SJCRH30 (cell line): ENCODE measurements at places on chromosomes 7 and 10. TPM values are rescaled to one million over a fixed set of nuclear protein-coding genes. Genes with fewer than 3 reads are reported as not detected.
A peak's percentile ranks its signal among the peaks of the same experiment; 100 is the strongest.

- peak overlapping the region; percentile 76 for H3K4me3 ChIP-seq
- H3K27me3 ChIP-seq = no peaks in the 10 kb centered on the region
- peak overlapping the region; percentile 65 for H3K27ac ChIP-seq
- peaks cover 6% of the 10 kb centered on the region; the same call in 1 of the 2 replicates for H3K4me1 ChIP-seq
These were observed 767 bp downstream of the EIF4EBP2 start for GRCh38 chr10:70404787-70405036.

The MMRN2 gene
- total RNA-seq = 1.6 and 1.9 TPM in 2 replicates

The ALOX5 gene
- total RNA-seq = not detected in 2 replicates

DNA sequence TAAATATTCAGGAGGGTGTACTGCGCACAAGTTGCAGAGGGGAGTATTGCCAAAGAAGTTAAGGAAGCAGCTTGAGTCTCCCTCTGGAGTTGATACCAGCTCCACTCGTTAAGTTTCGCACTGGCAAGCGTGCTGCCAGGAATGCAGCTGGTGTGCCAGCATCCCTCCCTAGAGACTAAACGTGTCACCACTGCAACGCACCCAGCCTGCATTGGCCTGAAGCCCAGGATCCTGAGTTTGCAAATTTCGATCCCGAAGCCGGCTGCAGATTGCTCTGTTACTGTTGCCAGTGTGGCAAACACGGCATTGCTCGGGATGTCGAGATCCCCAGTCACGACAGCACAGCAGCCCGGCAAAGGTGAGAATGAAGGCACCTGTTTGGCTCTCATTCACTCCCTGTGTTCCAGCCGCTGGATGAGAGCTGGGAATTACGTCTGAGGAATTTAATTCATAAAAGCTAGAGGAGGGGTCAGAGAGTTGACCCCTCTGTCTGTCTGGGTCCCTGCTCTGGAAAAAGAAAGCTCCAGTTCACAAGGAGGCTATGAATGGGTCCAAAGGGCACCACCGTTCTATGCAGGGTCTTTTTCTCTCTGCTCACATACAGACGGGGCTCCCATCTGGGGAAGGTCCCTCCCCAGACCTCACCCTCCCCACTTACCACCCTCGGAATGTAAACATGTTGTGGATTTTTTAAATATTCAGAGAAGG lies 61.0 kb downstream of the NRP1 start:
- peak; percentile 74 for DNase-seq
- no peaks in the 10 kb centered on the region; the same call in 1 of the 2 replicates for H3K36me3 ChIP-seq
- no peaks in the 10 kb centered on the region for H3K27me3 ChIP-seq
- H3K4me1 ChIP-seq = peaks cover 36% of the 10 kb centered on the region
- peak overlapping the region; percentile 36; the same call in 1 of the 2 replicates for H3K27ac ChIP-seq
- peak overlapping the region; percentile 40 for H3K4me3 ChIP-seq

The PLEKHA8 gene
- total RNA-seq = 25.4 and 26.2 TPM in 2 replicates

The PVRIG gene
- not detected in 2 replicates for total RNA-seq

DNA sequence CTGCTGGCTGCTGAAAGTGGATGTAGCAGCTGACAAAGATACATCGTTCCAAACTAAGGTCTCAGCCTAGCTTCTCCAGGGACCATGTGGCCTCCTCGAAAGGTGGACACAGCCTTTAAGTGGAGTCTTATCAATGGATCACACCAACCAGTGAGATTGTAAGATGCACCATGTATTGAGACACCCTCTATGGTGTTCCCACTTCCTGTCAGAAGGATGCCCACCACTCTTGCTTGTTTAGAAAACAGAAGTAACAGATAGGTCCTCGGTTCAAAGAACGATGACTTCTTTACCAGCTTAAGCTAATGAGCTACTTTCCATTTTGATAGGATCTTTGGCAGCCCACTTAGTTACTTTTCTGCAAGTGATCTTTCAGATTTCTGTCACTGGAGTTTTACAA lies 34.3 kb downstream of the SLC25A13 start:
- H3K4me1 ChIP-seq = no peaks in the 10 kb centered on the region
- no peak overlapping the region for H3K27ac ChIP-seq
- 0 out of 2 replicates have a peak, but pooled peaks cover 2% of the 10 kb centered on the region for H3K36me3 ChIP-seq
- no peak for DNase-seq

- peaks cover 45% of the 10 kb centered on the region for H3K4me1 ChIP-seq
- no peak overlapping the region for H3K4me3 ChIP-seq
- DNase-seq = peak; percentile 77
- H3K36me3 ChIP-seq = no peaks in the 10 kb centered on the region
These were observed 70.5 kb upstream of the COL13A1 start for GRCh38 chr10:69731184-69731583.

DNA sequence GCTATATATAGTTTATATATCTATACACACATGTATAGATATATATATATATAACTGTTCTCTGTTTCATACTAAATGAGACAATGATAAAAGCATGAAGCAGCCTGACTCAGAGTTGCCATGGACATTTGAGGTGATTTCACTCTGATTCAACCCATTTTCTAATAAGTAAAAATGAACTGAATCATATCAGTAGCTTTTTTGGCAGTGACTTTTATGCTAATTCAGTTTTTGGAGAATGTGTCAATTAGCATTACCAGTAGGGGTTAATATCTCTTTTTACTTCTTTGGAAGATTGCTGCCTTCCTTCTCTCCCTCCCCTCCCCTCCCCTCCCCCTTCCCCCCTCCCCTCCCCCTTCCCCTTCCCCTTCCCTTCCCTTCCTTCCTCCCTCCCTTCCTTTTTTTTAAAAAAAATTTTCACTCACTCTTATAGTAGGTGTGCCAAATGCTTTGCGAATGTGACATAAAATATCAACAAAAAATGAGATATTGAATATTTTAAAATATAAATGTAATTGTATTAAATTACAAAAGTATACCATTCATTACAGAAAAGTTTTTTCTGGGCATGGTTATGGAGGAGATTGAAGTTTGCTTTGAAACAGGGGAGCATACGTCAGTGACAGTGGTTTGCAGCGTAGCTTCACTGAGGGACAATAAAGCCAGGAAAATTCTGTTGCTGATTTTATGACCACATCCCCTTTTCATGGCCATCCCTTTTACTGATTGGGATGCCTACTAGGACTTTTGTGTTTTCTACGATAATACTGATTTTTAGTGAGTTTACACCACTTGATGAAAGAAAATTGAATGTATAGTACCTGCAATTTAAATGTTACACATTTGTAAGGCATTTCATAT lies 64.0 kb upstream of the KLF6 start:
- no peaks in the 10 kb centered on the region for H3K4me1 ChIP-seq
- no peaks in the 10 kb centered on the region for H3K36me3 ChIP-seq
- no peak overlapping the region for H3K27ac ChIP-seq

The CPA2 gene
- total RNA-seq = 1.9 and 2.0 TPM in 2 replicates

DNA sequence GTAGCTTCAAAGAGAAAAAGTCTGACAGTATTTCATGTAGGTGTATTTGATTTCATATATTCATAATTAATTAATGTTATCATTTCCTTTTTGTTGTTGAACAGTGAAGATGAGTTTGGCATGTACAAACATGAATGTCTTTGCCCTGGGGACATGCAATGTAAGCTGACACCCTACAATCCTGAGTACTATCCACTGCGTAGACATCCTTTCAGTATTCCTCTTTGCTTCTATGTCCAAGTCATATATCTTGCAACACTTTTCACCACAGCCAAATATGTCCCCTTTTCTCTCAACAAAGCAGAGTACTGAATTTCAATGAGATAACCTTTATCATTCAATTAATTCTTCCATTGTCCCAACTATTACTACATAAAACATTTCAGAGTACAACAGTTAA lies 93.6 kb downstream of the GPR37 start:
- H3K27ac ChIP-seq = no peak overlapping the region
- H3K4me3 ChIP-seq = no peak overlapping the region
- H3K36me3 ChIP-seq = no peaks in the 10 kb centered on the region
- H3K4me1 ChIP-seq = no peaks in the 10 kb centered on the region
- DNase-seq = no peak

The FIGNL1 gene
- 52.4 and 62.4 TPM in 2 replicates for total RNA-seq

GRCh38 chr7:3552499-3552898 lies 251.4 kb downstream of the SDK1 start:
- no peaks in the 10 kb centered on the region for H3K36me3 ChIP-seq
- no peaks in the 10 kb centered on the region for H3K27me3 ChIP-seq
- H3K4me1 ChIP-seq = no peaks in the 10 kb centered on the region; the same call in 1 of the 2 replicates
- no peak for DNase-seq
- no peak overlapping the region for H3K4me3 ChIP-seq
- no peak overlapping the region for H3K27ac ChIP-seq

The RAB18 gene
- 66.4 and 69.8 TPM in 2 replicates for total RNA-seq

GRCh38 chr10:101752241-101752640 lies 23.7 kb downstream of the FGF8 start:
- no peaks in the 10 kb centered on the region for H3K27me3 ChIP-seq
- no peak overlapping the region for H3K27ac ChIP-seq
- DNase-seq = peak; percentile 86
- no peaks in the 10 kb centered on the region for H3K36me3 ChIP-seq
- H3K4me3 ChIP-seq = no peak overlapping the region

- H3K27me3 ChIP-seq = no peaks in the 10 kb centered on the region
- no peak overlapping the region for H3K4me3 ChIP-seq
- no peak for DNase-seq
- peaks cover 2% of the 10 kb centered on the region; the same call in 1 of the 2 replicates for H3K4me1 ChIP-seq
- no peaks in the 10 kb centered on the region for H3K36me3 ChIP-seq
These were observed 19.9 kb upstream of the ZEB1 start for GRCh38 chr10:31299119-31299518.

- no peak overlapping the region for H3K4me3 ChIP-seq
- H3K27ac ChIP-seq = no peak overlapping the region
- no peaks in the 10 kb centered on the region for H3K27me3 ChIP-seq
- no peak for DNase-seq
These were observed 113.1 kb downstream of the USP6NL start for GRCh38 chr10:11498399-11498798.

- no peak overlapping the region for H3K4me3 ChIP-seq
- no peak for DNase-seq
- no peaks in the 10 kb centered on the region for H3K36me3 ChIP-seq
- no peaks in the 10 kb centered on the region; the same call in 1 of the 2 replicates for H3K27me3 ChIP-seq
These were observed 4.0 kb upstream of the LGI1 start for GRCh38 chr10:93753621-93754250.

The HABP2 gene
- not detected in 2 replicates for total RNA-seq

GRCh38 chr7:94414481-94414880 lies 19.8 kb downstream of the COL1A2 start:
- H3K27me3 ChIP-seq = no peaks in the 10 kb centered on the region
- H3K36me3 ChIP-seq = no peaks in the 10 kb centered on the region
- peak; percentile 82 for DNase-seq
- no peak overlapping the region for H3K4me3 ChIP-seq
- 0 out of 2 replicates have a peak overlapping the region, but pooled peaks have one; percentile 1 for H3K27ac ChIP-seq

GRCh38 chr7:6536262-6537260 lies 14.7 kb downstream of the GRID2IP start:
- peak overlapping the region; percentile 0; the same call in 1 of the 2 replicates for H3K27ac ChIP-seq
- peak overlapping the region; percentile 61 for H3K4me3 ChIP-seq
- peak; percentile 89 for DNase-seq
- 0 out of 2 replicates have a peak, but pooled peaks cover 3% of the 10 kb centered on the region for H3K27me3 ChIP-seq

The CDK5 gene
- total RNA-seq = 34.3 and 39.2 TPM in 2 replicates

The TRIM50 gene
- not detected in 2 replicates for total RNA-seq

The SPRN gene
- not detected in 2 replicates for total RNA-seq

- no peaks in the 10 kb centered on the region for H3K36me3 ChIP-seq
- no peak overlapping the region for H3K4me3 ChIP-seq
- no peak for DNase-seq
- H3K27me3 ChIP-seq = no peaks in the 10 kb centered on the region
- no peak overlapping the region for H3K27ac ChIP-seq
- peaks cover 7% of the 10 kb centered on the region for H3K4me1 ChIP-seq
These were observed 420.0 kb upstream of the PODXL start for GRCh38 chr7:131976411-131976810.

DNA sequence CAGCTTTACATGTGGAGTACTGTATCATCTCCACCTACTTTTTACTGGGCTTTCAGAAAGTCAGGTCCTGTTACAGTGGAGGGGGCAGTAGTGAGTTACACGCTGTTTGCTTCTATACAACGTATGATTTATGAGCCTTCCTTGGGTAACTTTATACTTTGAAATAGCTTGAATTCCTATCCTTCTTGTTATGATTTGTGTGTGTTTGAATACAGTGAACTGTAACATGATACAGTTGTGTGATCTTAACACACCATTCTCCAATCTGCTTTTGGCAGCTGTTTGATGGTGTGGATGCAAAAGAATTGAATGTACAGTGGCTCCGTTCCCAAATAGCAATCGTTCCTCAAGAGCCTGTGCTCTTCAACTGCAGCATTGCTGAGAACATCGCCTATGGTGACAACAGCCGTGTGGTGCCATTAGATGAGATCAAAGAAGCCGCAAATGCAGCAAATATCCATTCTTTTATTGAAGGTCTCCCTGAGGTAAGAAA lies 41.7 kb downstream of the SP8 start:
- 0 out of 2 replicates have a peak, but pooled peaks cover 4% of the 10 kb centered on the region for H3K4me1 ChIP-seq
- DNase-seq = peak; percentile 60
- H3K27ac ChIP-seq = no peak overlapping the region

GRCh38 chr7:90250601-90251303 lies 5.8 kb downstream of the CFAP69 start:
- no peak overlapping the region for H3K27ac ChIP-seq
- H3K36me3 ChIP-seq = no peaks in the 10 kb centered on the region
- H3K4me1 ChIP-seq = no peaks in the 10 kb centered on the region
- H3K4me3 ChIP-seq = no peak overlapping the region

GRCh38 chr10:11931038-11931437 lies 107.9 kb downstream of the PROSER2 start:
- DNase-seq = no peak
- peaks cover 47% of the 10 kb centered on the region for H3K36me3 ChIP-seq
- H3K27ac ChIP-seq = no peak overlapping the region
- no peak overlapping the region for H3K4me3 ChIP-seq

DNA sequence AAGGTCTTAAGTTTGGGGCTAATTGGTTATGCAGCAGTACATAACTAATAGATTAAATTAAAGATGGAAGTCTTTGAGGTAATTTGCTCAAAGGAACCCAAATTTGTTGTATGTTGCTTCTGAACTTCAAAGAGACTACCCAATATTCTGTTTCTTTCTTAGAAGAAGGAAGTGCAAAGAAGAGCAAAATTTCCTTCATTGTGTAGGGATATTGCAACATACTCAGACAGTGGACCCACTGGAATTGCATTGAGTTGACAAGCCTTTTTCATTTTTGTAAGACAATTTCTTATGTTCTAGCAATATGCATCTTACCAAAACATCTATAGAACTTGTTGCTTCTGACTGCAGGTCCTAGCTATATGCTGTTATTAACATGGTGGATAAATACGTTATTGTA lies 527.8 kb downstream of the SH2D4B start:
- no peak overlapping the region for H3K4me3 ChIP-seq
- H3K4me1 ChIP-seq = no peaks in the 10 kb centered on the region
- no peaks in the 10 kb centered on the region for H3K27me3 ChIP-seq
- H3K36me3 ChIP-seq = no peaks in the 10 kb centered on the region
- no peak for DNase-seq
- H3K27ac ChIP-seq = no peak overlapping the region
